Renal pelvis (tissue), 12 donors: ENCODE measurements at places on chromosomes 7 and 10. TPM values are rescaled to one million over a fixed set of nuclear protein-coding genes. Genes with fewer than 3 reads are reported as not detected.

DNA sequence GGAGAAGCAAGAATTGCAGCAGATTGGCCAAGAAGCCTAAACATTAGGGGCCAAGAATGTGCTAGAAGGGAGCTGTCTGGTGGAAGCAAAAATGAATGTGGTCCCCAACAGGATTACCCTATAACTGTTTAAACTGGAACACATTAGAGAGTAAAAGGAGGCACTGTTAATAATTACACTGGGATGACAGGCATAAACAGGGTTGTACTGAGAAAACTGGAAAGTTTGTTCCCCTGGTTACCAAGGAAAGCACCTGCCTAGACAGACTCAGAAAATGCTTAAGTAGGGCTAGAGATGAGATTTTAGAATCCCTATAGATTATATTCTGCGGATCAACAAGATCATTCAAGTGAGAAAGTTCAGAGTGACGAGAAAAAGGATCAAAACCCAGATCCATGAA lies 100.8 kb downstream of the CTTNBP2 start:
- peak; percentile 36 for DNase-seq

- no peak for DNase-seq
Observed at GRCh38 chr7:18974803-18975202, 142.6 kb downstream of the TWIST1 start.

GRCh38 chr7:36875794-36876193 lies 151.5 kb upstream of the AOAH start:
- DNase-seq: no peak

- DNase-seq: no peak
Observed at GRCh38 chr10:35460852-35461460, 124.6 kb downstream of the CCNY start.

GRCh38 chr10:86668297-86669165 lies at the start of gene LDB3:
Gene LDB3, plus strand, starts transcription at chr10:86668511. Its CDS starts 181 bp downstream, at chr10:86668692.
- peak; percentile 57 for DNase-seq

GRCh38 chr10:126930883-126931503 lies 25.8 kb downstream of the DOCK1 start:
- peak; percentile 22 for DNase-seq

DNA sequence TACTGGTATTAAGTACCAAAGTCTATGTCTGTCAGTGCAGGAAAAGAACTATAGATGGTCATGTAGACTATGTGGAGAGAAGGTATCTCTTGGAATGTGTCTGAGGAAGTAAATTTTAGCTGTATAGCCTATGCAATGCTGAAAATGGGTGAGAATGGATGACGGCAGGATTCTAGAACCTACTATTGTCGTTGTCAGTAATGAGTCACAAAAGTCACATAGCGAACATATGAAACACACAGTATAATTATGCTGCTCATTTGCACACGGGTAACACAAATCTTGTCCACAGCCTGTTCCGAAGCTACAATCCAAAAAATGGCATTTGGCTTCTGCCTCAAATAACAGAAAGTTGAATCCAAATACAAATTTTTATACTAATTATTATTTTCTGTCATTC lies 33.6 kb upstream of the KMT2E start:
- DNase-seq: no peak

DNA sequence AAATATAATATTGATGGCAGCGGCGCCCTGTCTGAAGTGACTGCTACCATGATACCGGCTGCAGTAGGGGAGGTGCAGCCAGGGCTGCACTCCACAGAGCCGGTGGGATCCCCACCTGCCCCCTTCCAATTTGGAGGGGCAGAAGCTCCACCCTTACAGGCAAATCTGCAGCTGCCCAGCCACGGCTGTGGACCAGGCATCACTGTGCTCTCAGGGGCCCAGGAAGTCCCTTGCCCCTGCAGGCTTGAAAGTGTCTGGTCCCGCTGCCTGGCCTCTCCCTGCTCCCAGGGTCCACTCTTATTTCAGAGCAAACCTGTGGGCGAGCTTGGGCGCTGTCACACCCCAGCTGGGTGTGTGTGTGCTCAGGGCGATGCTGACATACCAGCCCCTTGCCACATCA lies 172.7 kb upstream of the SMIM30 start:
- no peak for DNase-seq

- no peak for DNase-seq
Observed at GRCh38 chr10:102682416-102682815, 31.8 kb downstream of the ARL3 start.

DNA sequence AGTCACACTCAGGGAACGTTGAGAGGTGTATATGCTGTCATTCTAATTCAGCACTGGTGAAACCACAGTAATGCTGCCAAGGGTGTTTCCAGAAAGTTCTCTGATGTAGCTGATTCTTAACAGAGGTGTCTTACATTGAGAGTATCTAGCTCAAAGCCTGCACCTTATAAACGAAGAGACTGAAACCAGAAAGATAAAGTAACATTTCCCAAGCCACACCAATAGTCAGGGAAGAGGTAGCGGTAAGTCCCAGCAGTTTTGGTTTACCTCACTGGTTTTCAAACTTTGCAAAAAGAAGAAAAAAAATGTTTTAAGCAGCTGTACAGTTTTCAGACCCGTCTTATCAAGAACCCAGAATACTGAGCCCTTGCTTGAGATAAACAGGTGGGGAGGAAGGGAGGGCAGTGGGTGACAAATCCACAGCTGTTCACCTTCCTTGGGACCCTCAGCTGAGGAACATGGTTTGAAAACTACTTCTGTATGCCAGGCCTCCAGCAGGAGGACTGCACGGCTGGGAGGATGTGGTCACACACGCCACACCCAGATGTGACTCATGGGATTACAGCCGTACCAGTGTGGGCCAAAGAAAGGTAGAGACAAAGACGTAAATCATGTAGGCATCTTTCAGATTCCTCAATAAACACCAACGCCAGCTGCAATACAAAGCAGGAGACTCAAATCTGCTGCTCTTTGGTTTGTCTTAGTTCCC lies 63.9 kb upstream of the GSDME start:
- DNase-seq: no peak

- no peak for DNase-seq
Observed at GRCh38 chr10:44881649-44882048, 29.5 kb upstream of the TMEM72 start.

- DNase-seq: no peak
Observed at GRCh38 chr7:156927571-156928405, 21.7 kb upstream of the NOM1 start.

DNA sequence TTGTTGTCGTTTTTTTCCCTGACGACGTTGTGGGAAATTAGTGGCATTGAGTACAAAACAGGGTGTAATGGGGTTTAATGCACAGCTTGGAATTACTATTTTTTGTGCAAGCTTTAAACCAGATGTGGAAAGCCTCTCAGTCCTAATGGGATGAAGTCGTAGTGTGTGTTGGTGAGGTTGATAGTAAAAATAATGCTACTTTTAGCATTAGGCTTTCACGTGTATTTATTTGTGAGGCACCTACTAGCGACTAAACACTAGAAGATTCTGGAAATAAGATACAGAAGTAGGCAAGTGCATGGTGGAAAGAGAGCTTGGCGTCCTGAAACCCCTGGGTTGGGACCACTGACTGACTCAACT lies 588 bp upstream of the ORC5 start:
- DNase-seq: no peak

DNA sequence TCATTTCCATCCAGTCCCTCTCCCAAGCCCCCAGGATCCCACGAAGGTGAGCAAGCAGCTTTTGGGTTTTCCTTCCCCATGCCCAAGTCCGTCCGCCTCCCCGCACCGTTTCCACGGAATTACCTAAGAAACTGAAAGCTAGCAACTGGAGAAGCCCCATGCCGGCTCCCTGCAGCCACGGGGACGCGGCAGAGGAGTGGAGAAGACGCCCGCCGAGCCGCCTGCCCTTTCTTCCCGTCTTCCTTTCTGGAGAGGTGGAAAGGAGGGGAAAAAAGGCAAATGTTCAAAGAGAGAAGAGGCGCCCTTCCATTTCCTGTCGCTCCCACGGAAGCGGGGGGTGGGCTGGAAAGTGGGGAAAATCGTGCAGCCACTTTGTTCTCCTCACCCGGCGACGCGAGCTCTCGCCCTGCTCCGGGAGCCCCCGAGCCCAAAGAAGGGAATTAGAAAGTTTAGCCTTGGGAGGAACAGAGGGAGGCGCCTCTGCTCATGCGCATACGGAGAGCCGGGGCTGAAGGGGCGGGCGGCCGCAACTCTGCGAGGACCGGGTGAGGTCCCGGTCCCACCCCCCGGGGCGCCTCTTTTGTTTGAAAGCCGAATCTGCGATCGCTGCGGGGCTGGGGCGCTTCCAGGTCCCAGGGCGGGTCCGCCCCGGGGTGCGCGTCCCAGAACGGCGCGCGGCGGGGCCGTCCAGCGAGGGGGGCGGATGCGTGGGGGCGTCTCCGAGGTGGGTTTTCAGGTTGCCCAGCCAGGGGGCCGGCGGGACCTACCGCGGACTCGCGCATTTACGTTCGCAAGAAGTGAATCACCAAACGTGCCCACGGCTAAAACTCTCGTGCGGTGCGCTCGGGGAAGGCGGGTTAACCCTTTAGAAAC lies at the start of gene LAMB1:
LAMB1 (minus strand) TSS at position 436 of the 873 bp plus-strand sequence; CDS start at position 160, 276 bp downstream.
- peak; percentile 81 for DNase-seq

DNA sequence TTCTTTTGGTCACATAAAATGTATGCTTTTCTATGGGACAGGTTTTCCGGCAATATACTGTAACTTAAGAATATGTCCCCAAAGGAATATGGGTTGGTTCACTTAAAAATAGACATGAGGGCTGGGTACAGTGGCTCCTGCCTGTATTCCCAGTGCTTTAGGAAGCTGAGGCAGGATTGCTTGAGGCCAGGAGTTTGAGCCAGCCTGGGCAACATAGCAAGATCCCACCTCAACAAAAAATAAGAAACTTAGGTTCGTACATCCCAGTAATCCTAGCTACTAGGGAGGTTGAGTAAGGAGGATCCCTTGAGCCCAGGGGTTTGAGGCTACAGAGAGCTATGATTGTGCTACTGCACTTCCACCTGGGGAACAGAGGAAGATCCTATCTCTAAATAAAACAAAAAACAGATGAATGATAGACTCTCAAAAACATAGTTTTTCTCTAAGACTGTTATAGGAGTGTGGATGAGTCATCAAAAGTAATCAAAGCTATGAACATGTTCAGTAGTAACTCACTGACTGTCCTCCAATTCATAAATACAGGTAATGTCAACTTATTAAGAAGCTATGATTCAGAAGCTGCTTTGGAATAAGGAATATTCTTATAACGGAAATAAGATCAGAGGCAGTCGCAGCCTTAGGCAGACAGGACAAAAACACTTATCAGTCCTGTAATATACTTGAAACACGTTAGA lies 2.6 kb upstream of the SEC31B start:
- no peak for DNase-seq

DNA sequence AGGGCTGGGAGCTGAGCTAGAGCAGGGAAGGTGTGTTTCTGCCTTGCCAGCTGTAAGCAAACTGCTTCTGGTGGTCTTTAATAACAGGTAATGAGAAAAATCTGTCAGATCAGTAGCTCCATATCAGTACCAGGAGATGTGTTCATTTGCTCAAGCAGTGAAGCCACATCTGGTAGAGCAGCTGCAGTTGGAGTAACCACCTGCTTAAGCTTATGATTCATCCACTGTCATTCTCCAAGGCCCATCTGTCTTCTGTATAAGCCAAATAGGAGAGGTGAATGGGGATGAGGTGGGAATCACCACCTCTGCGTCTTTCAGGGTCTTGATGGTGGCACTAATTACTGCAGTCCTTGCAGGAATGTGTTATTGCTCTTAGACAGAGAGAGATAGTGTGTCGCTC lies 18.4 kb upstream of the COBL start:
- no peak for DNase-seq

- no peak for DNase-seq
Observed at GRCh38 chr7:93202594-93203250, 23.5 kb downstream of the HEPACAM2 start.

DNA sequence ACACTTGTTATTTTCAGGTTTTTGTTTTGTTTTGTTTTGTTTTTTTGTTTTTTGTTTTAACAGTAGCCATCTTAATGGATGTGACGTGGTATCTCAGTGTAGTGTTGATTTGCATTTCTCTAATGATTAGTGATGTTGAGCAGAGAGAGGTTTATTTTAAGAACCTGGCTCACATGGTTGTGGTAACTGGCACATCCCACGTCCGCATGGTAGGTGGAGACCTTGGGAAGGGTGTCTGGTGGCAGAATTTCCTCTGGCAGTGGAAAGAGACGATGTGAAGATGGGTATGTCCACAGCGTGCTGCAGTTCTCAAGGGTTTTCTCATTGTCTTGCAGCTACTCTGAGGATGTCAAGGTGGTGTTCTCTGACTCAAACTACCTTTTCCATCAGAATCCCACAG lies 252.2 kb downstream of the GALNT17 start:
- DNase-seq: no peak

- DNase-seq: no peak
Observed at GRCh38 chr10:79495791-79496190, 16.5 kb upstream of the EIF5AL1 start.

The TUBB8 gene
- polyA plus RNA-seq: 1.2 TPM

The AGMO gene
- polyA plus RNA-seq: 0.66 TPM

The PILRA gene
- 10.1 TPM for polyA plus RNA-seq

The PDE6C gene
- polyA plus RNA-seq: 1.7 TPM

The PALD1 gene
- polyA plus RNA-seq: 8.7 TPM

The TWIST1 gene
- polyA plus RNA-seq: 5.3 TPM

The RAB19 gene
- polyA plus RNA-seq: 2.2 TPM

The SLC16A12 gene
- polyA plus RNA-seq: 29.7 TPM
